NCI-H2081 treated with DMSO at 0.1 percent for 48 hours (cell line): ENCODE measurements at places on chromosomes 5 and 9.

GRCh38 chr5:43020399-43020746 is 19.7 kb downstream of the ANXA2R start:
- peak; percentile 68 for DNase-seq

DNA sequence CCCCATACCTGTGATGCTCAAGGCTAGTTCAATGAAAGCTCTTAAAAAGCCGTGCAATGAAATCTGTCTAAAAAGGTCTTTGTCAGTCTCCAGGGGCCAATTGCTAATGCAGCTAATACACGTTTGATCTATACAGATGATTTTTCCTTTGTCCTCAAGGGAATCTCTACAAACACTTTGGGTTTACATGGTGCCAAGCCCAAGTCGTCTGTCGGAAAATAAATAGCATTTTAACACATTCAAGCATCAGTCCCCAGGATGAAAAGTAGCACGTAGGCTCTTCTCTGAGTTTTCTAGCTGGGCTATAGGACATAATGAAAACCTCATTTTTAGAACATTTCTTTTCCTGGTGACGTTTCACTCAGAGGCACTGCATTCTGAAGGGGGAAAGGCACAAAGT is 477.4 kb upstream of the WWC1 start:
- no peak for DNase-seq

DNA sequence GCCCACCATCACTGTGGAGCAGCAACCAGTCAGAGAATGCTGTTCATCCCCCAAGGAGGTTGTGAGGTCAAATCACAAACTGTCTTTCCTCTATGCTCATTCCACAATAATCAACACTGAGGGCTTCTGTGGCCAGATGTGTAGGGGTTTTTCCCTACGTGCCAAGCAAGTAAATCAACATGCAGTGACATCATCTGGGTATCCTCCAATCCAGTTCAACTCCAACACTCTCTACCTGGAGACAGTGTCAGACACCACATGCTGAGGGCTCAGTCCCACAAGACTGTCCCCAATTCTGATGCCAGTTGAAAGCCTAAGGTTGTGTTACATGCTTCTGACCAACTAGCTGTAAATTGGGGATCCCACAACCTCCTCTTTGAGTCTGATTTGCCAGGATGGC is 57.3 kb upstream of the DMRT1 start:
- DNase-seq = no peak

DNA sequence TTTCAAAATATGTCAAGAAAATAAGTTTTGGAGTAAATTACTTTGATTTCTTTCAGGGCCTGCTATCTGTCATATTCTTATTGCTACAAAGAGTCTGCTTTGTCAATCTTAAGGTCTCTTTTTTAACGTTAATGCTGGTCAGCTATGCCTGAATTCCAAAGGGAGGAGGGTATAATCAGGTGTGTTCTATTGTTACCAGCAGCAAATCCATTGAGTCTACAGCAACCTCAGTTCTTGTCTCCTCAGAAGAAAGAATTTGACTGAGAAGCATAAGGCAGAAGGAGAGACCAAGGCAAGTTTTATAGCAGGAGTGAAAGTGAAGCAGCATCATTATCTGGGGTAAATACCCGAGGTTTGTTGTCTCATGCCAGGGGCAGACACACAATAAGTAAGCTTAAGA is 23.7 kb upstream of the MINAR2 start:
- no peak for DNase-seq

- no peak for DNase-seq
These were observed 29.3 kb upstream of the LVRN start for GRCh38 chr5:115932991-115933390.

- peak; percentile 41 for DNase-seq
These were observed 124.8 kb downstream of the FRMD3 start for GRCh38 chr9:83413367-83413766.

GRCh38 chr9:6552498-6553121 is 92.9 kb downstream of the GLDC start:
- no peak for DNase-seq

- no peak for DNase-seq
These were observed 592.9 kb downstream of the SEMA5A start for GRCh38 chr5:8953016-8953415.

DNA sequence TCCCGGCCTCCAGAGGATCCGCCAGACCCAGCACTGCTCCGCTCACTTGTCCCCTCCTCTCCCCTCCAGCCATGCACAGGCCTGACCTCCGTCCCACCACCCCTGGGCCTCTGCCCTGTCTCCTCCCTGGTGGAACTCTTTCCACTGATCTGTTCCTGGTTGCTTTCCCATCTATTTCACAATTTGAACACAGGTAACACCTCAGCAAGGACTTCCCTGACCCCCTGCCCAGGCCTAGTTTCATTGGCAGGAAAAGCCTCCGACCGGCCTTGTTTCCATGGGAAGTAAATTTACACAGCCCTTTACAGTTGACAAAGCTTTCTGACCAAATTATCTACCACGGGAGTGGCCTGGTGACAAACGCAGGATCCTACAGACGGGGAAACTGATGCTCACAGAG is 14.8 kb downstream of the QSOX2 start:
- DNase-seq = no peak

GRCh38 chr9:69324549-69325401 is at the start of gene ENTREP1:
Gene ENTREP1 (plus strand): TSS chr9:69325215. CDS start chr9:69325310, 95 bp downstream.
- DNase-seq = no peak

GRCh38 chr5:43357067-43357466 is 43.9 kb upstream of the HMGCS1 start:
- DNase-seq = no peak

DNA sequence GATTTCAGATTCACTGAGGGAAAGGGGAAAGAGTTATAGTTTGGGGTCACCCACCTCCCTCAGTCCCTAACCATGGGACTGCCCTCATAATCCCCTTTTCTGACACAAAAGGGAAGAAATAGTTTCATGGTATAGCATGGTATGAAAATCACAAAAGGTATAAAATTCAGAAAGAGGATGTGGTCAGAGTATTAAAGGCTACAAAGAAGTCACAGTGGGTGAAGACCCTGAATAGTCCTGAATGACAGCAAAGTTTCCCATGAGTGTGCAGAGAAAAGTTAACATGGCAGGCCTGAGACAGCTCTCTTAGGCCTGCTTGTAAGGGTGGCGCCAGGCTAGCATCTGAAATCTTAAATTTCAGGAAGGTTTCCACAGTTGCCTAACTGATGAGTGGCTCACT is 290.6 kb upstream of the ZNF608 start:
- DNase-seq = no peak

DNA sequence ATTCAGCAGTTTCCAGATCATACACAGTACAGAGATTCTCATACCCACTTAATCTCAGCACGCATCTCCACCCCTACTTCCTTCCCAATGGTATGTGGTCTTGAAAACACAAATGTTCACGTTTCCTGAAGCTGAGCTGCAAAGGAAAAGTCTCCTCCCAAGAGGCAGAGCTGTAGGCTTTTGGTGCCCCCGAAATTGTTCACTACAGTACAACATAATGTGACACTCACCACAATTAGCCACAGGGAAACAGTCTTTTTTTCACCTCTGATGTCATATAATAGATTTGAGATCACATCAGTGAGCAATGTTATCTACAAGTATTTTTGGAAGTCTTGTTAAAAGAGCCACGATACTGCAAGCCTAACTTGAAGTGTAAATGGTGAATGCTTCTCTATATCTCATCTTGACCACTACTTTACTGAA is 40.2 kb downstream of the NFIB start:
- no peak for DNase-seq

DNA sequence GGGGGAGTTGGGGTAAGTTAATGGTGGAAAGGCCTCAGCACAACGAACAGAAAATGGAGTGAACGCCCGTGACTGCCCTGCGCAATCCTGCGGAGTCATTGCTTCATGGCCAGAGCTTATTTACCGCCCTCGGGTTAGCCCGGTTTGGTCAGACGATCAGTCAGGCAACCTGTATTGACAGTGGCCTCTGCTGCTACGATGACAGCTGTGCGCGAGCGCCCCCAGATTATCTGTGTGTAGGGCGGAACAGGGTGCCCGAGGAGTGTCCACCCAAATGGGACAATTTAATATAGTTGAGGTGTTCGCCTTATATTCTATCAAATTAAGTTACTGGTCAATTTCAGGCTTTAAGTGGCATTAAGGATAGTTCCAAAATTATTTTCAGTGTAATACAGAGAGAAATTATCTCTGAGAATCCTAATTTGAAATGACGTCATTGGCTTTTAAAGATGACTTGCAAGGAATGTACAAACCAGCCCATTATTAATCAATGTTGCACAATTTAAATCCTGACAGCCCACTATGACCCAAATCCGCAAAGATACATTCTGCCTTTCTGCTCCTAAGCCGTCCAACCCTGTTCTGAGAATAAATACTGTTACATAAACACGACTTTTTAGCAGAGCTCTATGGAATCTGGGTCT is 879 bp upstream of the UBQLN1 start:
- no peak for DNase-seq

GRCh38 chr9:7165331-7165975 is 407.7 kb downstream of the KDM4C start:
- DNase-seq = no peak

GRCh38 chr9:34403554-34404380 is 27.1 kb upstream of the MYORG start:
- peak; percentile 28 for DNase-seq

DNA sequence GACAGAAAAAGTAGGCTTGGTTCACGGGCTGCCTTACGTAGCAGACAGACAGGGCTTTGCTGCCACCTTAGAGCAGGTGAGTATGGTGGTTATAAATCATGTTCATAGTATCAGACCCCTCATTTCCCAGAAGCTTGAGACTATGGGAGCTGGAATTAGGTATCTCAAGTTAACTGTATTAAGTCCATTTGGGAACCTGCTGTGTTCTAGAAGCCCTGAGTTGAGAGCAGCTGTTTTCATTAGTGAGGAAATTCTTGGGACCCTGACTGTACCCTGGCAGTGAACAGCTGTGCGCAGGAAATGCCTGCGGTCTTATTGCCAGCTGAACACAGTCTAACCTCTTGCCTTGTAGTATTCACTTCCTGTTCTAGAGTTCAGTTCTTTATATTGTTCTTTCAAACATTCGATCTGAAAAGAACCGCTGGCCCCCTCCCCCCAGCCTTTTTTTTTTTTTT is 29.8 kb downstream of the UGCG start:
- no peak for DNase-seq

GRCh38 chr5:135569755-135570452 is 8.9 kb downstream of the CXCL14 start:
- DNase-seq = no peak

DNA sequence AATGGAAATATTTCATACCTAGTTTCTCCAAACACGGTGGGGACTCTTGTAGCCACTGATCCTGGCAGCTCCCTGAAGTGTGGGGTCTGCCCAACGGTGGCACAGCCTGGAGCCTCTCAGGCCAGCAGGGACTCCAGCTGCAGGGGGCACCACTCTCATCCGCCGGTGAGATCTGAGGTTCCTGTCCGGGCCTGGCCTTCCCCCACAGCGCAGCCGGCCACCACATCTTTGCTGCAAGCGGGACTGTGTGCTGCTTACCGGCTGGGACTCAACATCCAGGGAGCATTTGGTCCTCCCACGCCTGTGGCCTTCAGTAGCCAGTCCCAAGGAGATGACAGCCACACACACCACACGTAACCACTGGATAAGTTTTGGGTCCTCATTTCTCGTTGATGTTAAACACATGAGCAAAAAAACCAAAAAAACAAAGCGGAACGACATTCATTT is 7.7 kb upstream of the NKX2-5 start:
- no peak for DNase-seq

DNA sequence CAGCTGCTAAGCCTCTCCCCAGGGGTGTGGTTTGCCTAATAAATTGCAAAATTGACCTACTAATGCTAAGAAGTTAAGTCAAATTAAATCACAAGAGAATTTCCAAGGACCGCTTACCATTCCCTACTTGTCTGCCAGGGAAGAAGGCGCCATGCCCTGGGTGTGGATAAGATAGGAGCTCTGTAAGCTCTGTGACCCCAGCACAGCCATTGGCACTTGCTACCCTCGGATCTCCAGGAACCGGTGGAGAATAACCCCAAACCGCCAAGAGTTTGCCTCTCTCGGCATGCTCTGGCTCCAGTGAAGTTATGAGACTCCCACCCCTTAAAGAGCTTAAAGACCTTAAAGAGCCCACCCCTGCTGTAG is 58.9 kb downstream of the NEURL1B start:
- DNase-seq = no peak

GRCh38 chr5:10442576-10442975 is 897 bp downstream of the ROPN1L start:
- DNase-seq = no peak

DNA sequence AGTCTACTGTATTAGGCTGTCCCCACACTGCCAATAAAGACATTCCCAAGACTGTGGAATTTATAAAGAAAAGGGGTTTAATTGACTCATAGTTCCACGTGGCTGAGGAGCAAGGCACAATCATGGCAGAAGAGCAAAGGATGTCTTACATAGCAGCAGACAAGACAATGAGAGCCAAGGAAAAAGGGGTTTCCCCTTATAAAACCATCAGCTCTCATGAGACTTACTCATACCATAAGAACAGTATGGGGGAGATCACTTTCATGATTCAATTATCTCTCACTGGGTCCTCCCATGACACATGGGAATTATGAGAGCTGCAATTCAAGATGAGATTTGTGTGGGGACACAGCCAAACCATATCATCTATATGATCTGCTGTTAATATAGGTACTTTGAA is 14.8 kb upstream of the FSTL4 start:
- no peak for DNase-seq

DNA sequence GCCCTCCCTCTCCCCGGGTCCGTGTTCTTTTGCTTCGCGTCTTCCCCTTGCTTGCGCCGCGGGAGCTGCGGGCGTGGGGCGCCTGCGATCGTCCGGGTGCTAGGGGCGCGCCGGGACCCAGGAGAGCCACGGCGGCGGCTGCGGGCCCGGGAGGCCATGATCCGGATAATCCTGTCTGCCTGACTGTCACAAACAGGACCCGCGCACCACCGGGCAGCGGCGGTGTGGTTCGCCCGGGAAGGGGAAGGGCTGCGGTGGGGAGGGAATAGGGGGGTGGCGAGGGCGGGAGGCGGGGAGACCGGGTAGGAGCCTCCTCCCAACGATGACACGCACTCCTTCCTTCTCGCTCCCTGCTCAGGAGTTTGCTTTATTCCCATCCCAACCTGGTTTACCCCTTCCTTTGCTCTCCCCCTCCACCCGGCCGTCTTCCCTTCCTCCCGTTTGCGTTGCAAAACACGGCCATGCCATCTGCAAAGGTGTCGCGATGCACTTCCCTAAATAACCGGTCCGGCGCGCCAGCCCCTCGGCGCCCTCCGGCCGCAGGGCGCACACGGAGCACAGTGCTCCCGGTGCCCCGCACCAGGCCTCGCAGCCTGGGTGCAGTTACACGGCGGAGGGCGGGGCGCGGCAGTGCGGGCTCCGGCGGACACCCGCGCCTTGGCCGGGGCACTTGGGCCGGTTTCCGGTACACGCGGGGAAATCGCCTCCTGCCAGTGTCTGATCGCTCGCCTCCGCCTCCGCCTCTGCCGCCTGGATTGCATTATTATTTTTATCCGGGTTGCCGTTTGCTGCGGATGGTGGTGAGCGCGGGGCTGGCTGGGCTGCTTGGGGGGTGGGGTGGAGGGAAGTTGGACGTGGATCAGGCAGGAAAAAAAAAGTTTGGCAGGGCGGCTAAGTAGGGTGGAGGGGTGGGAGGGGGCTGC is 1.5 kb downstream of the SMARCA2 start:
- no peak for DNase-seq
